SW 1271 (cell line): ENCODE measurements at places on chromosomes 3 and 15.

- no peak for DNase-seq
These were observed 338.2 kb upstream of the SLCO3A1 start for GRCh38 chr15:91515188-91515754.

DNA sequence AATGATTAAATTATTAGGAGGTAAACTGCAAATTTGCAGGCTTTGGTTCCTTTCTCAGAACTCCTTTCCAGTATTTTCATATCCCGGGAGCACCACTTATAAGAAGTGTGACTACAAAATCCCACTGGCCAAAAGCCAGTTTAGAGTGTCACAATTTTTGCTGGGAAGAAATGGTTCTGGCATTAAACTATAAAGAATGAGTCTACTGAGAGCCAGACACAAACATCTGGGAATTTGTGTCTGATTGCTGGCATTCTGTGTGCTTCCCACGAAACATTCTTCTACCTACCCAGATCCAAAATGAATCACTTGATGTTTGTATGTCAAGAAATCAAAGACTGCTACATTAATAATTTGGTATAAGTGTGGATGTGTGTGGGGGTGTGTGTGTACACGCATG lies 82.8 kb downstream of the DUT start:
- no peak for DNase-seq

DNA sequence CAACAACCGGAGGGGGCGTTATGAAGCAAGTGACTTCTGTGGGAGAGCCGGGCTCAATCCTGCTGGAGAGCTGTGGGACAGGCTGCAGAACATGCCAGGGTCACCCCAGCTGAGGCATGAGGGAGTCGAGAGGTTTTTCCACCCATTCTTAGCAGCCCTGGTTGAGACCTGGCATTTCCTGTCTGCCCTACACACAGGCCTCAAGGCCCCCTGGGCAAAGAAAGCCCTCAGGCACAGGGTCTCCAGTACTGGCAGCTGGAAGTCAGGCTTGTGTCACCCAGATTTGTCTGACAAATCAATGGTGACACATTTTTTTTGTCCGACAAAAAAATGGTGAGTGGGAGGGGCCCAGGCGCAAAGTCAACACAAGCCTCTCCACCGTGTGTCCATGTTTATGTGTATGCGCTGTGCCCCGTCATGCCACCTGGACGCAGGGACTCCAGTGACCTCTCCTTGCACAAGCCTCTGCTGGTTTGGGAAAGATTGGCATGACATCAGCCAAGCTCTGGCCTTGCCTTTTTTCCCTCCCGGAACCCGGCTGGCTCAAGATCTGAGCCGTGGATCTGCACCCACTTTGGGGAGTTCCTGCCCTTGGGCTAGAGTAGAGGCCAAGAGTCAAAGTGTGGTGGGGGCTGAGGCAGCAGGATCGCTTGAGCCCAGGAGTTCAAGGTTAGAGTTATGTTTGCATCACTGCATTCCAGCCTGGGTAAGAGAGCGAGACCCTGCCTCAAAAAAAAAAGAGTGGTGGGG lies 20.8 kb upstream of the ALAS1 start:
- no peak for DNase-seq

- no peak for DNase-seq
These were observed 164.0 kb downstream of the NR2F2 start for GRCh38 chr15:96494505-96494904.

GRCh38 chr3:131735116-131735515 lies 232.3 kb upstream of the MRPL3 start:
- DNase-seq, result no peak

DNA sequence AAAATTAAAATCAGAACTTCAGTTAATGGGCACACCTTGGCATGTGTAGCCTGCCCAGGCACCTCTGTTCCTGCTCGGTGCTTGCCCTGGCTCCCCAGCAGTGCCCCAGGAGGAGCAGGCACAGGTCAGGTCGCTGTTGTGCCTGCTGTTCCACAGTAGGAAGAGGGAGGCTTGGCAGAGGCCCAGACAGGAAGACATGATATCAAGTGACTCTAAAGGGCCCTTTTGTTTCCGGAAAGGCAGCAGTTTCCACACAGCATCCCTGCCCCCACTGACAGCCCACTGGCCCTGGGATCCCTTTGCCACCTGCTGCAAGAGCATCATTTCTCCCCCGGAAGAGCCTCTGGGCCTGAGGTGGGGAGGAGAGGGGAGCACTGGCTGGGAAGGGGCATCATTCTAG lies 40.5 kb upstream of the HES1 start:
- DNase-seq, result no peak

GRCh38 chr15:101447561-101448071 lies 41.9 kb downstream of the PCSK6 start:
- no peak for DNase-seq

DNA sequence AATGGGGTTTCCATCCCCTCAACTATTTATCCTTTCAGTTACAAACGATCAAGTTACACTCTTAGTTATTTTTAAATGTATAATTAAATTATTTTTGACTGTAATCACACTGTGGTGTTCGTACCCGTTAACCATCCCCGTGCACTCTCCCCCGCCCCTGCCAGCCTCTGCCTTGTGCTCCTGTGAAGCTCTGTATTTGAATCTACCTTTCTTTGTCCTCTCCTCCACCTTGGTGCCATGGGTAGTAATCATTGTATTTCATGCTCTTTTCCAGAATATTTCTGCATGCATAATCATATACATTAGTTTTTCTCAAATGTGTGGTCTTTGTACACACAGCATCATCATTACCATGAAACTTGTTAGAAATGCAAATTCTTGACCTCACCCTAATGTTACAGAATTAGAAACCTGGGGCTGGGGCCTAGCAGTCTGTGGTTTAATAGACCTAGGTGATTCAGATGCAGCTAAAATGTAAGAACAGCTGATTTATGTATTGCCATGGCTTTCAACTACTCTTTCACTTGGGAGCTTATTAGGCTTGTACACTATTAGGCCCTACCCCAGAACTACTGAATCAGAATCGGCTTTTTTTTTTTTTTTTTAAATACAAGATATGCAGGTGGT lies 91.5 kb downstream of the STT3B start:
- no peak for DNase-seq

GRCh38 chr3:61349717-61350116 lies 98.5 kb upstream of the FHIT start:
- no peak for DNase-seq

DNA sequence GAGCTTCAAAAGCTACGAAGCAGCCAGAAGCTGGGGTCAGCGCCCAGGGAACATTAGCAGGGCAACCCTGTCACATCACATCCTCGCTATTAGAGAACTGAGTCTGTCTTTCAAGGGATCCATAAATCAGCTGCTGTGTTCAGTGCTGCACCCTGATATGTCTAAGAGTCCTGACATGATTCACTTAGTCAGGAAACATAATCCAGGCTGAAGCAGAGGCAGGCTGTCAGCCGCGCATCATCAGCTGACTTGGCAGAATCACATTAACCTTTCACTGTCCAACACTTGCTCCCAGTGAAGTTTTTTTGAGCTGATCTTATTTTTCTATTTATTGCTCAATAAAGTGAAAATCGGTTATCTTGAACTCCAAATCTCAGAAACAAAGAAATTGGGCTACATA lies 23.5 kb downstream of the MYH15 start:
- DNase-seq, result no peak

- no peak for DNase-seq
These were observed 144.5 kb upstream of the BCL6 start for GRCh38 chr3:187889601-187890404.

DNA sequence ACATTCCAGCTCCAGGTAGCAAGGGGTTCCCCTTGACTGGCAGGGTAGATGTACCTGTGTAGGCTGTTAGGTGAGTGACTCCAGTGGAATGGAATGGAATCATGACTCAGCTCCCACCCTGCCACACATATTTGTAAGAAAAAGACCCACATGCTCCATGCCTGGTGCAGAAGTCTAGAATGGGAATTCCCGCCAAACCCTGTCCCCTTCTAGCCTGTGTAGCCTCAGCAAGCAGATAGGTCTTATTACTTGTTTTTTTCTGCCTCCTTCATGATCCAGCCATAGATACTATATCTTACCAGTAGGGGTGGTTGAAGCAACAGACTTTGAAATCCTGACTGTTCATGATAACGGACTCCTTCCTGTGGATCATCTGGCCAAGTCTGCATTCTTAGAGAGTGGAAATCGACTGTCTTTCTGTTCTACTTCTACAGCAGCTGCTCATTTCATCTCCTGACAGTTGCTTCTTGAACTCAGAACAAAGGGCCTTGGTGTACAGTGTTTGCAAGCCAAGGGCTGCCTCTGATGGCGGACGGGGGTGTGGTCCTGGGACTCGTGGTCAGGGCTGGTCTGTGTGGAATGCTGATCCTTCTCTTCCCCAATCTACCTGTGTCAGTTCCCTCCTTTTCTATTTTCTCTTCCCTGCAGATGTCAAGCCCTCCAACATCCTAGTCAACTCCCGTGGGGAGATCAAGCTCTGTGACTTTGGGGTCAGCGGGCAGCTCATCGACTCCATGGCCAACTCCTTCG lies 16.3 kb downstream of the SNAPC5 start:
- no peak for DNase-seq

DNA sequence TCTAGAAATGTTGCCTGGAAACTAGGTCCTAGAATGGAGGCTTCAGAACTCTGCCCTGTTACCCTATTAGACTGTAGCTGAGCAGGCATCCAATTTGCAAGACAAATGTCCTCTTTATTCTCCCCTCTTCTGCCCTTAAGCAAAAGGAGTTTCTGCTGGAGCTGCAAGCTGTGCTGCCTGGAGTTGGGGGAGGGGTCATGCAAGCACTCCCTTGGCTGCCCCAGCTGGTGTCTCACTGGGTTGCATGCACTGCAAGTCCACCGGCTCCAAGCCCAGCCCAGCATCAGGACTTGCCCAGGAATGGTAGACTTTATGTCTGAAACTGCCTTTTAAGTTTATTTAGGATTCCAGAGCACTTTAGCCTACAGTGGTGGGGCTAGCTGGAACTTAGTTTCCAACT lies 15.7 kb upstream of the RBP2 start:
- no peak for DNase-seq

GRCh38 chr3:69433121-69433968 lies 47.5 kb upstream of the FRMD4B start:
- DNase-seq, result no peak

- no peak for DNase-seq
These were observed 59.7 kb downstream of the LSM3 start for GRCh38 chr3:14238356-14238755.

- no peak for DNase-seq
These were observed 700.5 kb upstream of the NAALADL2 start for GRCh38 chr3:174158674-174159073.

DNA sequence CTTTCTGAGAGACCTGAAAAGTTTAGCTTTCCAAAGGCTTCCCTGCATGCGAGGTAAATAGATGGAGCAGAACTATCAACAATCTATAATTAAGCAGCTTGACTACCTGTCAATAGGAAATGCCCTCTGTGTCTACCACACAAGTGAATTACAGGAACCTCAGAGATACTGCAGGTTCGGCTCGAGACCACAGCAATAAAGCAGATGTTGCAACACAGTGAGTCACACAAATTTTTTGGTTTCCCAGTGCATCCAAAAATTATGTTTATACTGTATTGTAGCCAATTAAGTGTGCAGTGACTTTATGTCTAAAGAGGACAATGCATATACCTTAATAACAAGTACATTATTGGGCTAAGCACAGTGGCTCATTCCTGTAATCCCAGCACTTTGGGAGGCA lies 252.0 kb downstream of the UBE2E2 start:
- no peak for DNase-seq

- no peak for DNase-seq
These were observed 53.5 kb upstream of the KPNA4 start for GRCh38 chr3:160618878-160619277.

- no peak for DNase-seq
These were observed 59.9 kb upstream of the KLF13 start for GRCh38 chr15:31266712-31267111.

- DNase-seq, result no peak
These were observed 121.8 kb upstream of the CADM2 start for GRCh38 chr3:84836961-84837360.

GRCh38 chr3:61442696-61443095 lies 118.7 kb upstream of the PTPRG start:
- no peak for DNase-seq

DNA sequence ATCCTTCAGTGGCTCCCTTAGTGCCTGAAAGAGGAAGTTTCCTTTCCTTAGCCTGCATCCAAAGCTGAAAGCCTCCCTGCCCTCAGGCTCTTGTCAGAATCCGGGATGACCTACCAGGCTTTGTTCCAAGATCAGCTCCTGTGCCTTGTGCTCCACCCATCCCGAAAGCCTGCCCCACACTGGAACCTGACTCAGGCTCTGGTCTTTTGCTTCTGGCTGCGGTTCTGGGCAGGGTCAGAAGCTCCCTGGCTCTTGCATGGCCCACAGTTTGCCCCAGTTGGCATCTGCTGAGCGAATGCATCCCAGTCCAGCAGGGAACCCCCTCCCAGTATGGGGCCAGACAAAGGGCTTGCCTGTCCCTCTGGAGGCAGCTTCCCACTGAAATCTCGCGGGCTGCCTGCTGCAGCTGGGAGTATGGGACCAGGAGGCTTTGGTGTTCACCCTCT lies 25.9 kb upstream of the KIF23 start:
- DNase-seq, result peak; percentile 21

GRCh38 chr15:57038496-57038895 lies 120.1 kb downstream of the TCF12 start:
- no peak for DNase-seq

GRCh38 chr15:61318301-61318700 lies 89.2 kb upstream of the RORA start:
- DNase-seq, result no peak

DNA sequence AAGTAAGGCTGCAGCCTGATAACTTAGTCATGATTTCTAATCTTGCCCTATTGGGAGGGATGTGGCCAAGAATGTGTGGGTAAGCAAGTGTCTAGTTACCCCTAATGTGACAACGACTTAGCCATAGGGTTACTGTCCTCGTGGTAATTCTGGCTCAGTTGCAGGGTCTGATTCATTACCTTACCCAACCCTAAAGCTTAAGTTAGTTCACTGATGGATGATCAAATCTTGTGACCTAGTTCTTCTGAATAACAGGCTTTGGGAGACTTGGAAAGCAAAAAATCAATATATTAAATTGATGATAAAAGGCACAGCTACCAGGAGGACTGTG lies 1.6 kb upstream of the INTS14 start:
- no peak for DNase-seq

- DNase-seq, result no peak
These were observed 31.6 kb upstream of the PDE8A start for GRCh38 chr15:84949845-84950569.

DNA sequence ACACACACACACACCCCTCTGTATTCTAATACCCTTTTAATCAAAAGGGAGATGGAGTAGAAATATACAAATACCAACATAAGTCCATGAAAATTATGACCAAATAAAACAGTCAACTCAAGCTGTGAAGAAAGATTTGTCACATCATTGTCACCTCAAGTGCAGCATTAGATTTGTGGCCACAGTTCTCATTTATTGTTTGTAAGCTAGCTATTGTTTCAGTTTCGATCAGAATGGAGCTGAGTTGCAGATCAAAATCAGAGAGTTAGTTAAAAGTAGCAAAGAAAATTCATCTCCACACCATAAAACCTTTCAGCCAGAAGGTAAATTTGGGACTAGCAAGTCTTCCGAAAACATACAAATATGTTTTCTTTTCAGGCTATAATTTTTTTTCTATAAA lies 267.7 kb upstream of the LMCD1 start:
- DNase-seq, result no peak
